ENCODE measurements at places on chromosomes 4 and X.

GRCh38 chrX:135688137-135688536 lies 25.3 kb upstream of the CT45A1 start:
- no peak for DNase-seq

DNA sequence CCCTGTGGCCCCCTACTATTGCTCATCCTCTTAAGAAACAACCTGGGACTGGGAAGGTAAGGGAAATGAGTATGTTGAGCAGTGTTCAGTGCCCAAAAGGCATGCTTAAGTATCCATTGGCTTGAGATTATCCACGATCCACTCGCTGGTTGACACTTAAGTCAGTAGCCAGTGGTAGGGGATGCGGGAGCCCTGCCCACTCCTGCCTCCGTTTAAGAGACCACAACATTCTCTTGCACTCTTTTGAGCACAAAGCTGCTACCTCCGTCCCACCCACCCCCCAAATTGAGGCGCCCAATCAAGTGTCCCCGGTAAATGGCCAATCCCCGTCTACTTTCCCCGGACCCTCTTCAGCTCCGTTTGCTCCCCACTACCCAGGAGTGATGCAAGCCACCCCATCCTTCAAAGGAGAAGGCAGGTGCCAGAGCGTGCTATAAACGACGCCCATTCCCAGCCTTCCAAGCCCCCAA lies 25.0 kb downstream of the UTP14A start:
- DNase-seq: no peak

GRCh38 chr4:123017636-123018395 lies 95.4 kb upstream of the NUDT6 start:
- DNase-seq: peak; percentile 40

- no peak for DNase-seq
Observed at GRCh38 chr4:53601251-53601764, 10.0 kb upstream of the LNX1 start.

DNA sequence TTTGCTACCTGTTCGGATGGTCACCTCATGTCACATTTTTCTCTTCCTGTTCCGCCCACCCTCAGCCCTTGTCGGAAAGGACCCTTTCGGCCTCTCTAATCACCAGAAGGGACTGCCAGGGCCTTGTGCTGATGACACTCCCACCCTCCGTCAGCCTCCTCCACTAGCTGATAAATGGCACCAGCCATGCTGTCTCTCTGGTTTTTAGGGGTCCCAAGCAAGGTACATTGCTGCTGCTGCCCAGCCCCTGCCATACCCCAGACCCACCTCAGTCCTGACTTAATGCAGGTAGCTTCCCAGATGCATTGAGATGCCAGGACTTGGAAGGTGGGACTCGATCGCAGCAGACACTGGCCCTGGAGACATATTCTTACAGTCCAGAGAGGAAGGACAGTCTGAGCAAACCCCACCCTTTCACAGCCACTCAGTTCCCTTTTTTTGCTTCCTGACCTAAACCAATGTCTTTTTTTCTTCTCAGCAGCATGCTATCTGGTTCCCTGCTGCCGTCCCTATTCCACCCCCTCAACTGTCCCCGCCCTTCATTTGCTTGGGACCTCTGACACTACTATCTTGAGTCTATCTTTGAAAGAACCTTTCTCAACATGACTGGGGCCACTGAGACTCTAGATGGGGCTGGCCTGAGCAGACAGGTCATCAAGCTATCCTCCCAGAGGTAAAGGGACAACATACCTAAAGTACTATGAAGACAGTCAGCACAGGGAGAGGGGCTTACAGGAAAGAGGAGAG lies at the start of gene BTK:
TSS of gene BTK (minus strand) at position 397 of the 747 bp plus-strand sequence. CDS start 10,907 bp downstream, outside the sequence.
- no peak for DNase-seq

DNA sequence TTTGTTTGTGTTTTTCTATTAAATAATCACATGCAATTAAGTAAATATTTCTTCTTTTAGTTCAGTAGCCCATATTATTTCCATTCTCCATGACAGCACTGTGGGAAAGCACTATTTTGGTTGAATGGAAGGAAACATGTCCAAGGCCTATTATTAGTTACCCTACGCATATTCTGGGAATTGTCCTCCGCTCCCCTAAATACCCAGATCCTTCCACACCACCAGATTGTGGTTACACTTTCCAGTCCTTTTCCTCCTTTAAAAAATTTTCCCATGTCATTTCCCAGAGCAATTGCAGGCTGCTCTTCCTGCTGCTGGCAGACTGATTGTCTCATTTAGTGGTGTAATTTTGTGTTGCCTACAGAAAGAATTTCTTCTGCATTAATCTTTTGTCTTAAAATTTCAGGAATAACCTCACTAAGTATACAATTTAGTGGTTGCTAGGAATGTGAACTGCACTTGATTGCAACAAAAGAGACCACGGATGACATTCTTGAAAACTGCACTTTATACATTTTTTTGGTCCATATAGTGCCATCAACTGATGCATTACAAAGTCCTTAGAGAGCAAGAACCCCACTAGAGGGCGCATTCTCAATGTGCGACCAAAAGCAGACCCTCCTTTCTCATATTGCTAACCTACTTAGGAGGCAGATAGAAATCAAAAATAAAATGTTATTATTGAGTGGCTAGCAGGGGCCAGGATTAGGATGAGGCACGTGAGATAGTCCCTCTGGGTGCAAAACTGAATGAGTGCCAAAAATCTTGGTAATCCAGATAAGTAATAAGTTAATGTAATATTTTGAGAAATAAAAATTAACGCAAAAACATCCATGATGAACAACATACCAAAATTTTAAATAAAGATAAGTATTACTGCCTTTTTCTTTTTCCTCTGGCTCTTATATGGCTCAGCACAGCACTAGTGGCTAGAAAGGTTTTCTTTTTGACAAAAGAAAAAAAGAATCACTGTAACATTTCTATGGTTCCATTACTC lies 98.8 kb upstream of the IQCM start:
- no peak for DNase-seq

DNA sequence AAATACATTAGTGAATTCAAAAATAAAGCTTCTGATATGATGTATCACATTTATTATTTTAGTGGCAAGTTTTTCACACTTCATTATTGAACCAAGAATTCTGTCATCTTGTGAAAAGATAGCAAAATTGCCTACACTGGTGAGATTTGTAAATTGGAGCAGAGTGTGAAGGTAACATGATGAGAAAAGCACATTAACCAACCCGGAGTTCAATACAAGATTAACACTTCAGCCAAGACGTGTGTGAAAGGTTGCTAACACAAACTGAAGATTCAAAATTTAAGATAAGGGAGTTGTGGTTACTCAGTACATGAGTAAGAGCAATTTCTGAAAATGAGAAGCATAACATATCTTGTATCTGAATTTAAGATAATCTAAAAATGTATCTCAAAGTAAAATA lies 346.7 kb downstream of the PDHA2 start:
- no peak for DNase-seq

- DNase-seq: no peak
Observed at GRCh38 chr4:11512871-11513270, 84.2 kb upstream of the HS3ST1 start.

GRCh38 chr4:48669086-48669485 lies 111.0 kb downstream of the FRYL start:
- DNase-seq: no peak

- no peak for DNase-seq
Observed at GRCh38 chr4:109826719-109827118, 1.1 kb upstream of the RRH start.

DNA sequence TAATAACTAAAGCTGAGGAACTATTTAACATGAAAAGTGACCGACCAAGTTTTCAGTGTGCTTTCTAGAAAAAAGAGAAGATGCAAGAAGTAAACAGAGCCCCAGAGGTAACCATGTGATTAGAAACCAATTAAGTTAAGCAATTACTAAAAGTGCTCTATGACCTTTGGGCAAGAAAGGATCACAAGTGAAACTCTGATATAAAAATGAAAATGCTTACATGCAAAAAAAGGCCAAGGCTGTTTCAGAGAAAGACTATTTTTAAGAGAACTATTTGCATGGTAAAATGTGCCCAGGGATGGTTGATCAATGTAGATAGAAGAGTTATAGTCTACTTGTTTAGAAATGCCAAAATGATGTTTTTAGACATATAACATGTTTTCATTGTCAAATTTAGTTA lies 22.0 kb downstream of the KLHL15 start:
- no peak for DNase-seq

GRCh38 chrX:149572743-149573142 lies 14.5 kb downstream of the MAGEA9B start:
- DNase-seq: no peak

DNA sequence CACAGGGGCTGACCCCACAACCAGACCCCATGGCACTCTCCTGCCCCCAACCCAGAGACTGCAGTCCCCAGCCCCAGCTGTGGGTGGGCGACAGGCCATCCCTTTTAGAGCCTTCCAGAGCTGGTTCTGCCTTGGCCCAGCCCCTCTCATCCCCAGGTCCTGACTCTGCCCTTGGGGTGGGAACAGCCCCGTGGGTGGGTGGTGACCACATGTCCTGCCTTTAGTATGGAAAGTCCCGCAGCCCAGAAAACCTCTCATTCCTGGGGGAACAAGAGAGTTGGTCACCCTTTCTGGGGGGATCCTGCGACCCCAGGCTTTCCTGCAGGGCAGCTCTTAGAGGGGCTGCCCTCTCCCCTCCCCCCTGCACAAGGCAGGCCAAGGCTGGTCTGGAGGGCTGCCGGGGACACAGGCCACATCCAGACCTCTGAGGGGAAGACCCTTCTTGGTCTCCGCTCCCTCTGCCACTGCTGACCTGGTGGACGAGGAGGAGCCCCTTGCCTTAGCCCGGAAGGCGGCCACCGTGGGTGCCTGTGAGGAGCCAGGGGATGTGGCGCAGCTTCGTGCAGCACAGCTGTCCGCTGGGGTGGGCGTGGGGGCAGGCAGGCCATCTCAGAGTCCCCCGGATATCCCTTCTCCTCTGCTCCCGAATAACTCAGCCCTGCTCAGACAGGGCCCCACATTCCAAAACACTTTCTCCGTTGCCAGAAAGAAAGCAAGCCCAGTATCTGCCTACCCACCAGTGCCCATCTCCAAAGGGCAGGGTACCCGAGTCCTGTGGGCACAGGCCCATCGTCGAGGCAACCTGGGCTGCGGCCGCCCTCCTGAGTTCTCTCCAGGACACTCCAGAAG lies 6.7 kb upstream of the MXD4 start:
- no peak for DNase-seq

DNA sequence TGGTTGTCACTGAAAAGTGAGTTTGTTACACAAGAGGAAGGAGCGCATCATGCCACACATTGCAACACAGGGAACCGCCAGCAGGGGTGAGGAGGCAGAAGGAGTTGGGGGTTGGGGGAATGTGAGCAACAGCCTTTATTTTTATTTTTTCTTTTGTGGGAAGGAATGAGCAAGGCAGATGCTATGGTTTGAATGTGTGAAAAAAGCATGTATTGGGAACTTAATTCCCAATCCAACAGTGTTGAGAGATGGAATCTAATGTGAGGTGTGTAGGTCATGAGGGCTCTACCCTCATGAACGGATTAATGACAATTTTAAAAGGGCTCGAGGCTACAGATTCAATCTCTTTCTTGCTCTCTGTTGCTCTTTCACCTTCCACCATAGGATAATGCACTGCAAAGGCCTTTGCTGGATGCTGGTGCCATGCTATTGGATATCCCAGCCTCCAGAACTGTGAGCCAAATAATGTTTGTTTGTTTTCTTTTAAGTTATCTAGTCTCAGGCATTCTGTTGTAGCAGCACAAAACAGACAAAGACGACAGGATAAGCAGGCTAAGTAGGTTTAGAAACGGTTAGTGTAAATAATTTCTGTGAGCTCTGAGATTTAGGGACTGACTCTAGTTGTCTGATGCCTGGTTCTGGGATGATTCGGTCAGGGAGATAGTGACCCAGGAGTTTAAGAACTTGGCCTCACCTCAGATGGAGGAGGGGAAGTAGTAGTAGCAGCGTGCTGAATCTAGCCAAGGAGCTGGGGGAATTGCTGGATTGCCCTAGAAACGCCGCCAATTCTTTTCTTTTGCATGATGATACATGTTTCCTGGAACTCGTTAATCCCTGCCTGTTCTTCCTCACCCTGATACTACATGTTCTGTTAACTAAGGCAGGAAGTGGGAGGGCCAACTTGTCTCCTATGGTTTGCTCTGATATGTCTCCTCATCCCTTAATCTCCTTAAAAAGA lies 156.6 kb upstream of the CTSO start:
- no peak for DNase-seq

DNA sequence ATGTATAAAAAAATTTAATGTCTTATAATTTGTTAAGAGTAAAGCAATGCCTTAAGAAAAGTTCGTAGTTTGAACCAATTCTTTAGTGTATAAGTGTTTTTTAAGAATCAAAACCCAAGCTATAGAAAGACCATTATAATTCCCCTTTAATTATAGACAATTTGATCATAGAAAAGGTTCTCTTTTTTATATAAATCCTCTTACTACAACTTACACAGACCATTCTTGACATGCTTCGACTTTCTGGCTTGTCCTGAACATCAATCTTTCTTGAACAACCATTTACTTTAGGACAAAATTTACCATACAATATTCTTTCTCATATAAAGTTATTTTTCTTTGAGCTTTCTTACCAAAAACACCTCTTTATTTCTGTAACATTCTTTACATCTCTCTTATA lies 330.5 kb upstream of the SPANXN1 start:
- DNase-seq: no peak

- DNase-seq: no peak
Observed at GRCh38 chrX:152884171-152884570, 13.7 kb upstream of the ZNF185 start.

GRCh38 chrX:70476934-70477733 lies 32.5 kb downstream of the DLG3 start:
- no peak for DNase-seq

GRCh38 chr4:40066651-40067050 lies 10.0 kb downstream of the N4BP2 start:
- no peak for DNase-seq

GRCh38 chr4:1369091-1369450 lies 22.1 kb downstream of the UVSSA start:
- no peak for DNase-seq

DNA sequence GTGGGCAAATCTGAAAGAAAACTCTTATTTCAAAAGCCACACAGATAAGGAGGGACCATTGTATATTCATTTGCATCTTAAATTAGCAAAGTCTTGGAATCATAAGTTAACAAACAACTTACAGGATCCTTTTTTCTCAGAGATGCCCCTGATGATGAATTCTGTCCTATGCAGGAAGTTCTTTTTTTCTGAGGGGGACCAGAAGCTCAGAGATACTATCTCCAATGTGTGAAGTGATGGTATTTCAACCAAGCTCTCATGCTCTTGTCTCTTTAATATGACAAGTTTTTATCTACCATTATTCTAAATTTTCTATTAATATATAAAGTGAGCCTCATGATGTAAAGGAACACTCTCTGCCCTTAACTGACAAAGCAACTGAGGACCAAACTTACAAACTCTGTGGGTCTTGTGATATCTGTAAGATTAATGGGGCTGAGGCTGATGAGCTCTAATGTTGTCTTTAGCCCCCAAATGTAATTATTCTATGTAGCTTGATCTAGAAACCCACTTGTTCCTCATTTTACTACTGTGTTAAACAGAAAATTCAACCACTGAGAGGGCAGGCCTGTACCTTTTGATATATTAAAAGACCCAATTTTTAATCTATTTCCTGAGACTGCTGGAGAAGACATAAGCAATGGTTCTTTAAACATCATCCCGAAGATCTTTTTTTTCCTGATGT lies 27.0 kb downstream of the TEC start:
- no peak for DNase-seq

GRCh38 chr4:139585473-139585872 lies 29.5 kb upstream of the SETD7 start:
- no peak for DNase-seq
